ENCODE measurements at places on chromosomes 3 and 15.

- DNase-seq: peak; percentile 60
These were observed 31.9 kb upstream of the RAB6B start for GRCh38 chr3:133927540-133928066.

- no peak for DNase-seq
These were observed 232.8 kb upstream of the BHLHE40 start for GRCh38 chr3:4746241-4746958.

DNA sequence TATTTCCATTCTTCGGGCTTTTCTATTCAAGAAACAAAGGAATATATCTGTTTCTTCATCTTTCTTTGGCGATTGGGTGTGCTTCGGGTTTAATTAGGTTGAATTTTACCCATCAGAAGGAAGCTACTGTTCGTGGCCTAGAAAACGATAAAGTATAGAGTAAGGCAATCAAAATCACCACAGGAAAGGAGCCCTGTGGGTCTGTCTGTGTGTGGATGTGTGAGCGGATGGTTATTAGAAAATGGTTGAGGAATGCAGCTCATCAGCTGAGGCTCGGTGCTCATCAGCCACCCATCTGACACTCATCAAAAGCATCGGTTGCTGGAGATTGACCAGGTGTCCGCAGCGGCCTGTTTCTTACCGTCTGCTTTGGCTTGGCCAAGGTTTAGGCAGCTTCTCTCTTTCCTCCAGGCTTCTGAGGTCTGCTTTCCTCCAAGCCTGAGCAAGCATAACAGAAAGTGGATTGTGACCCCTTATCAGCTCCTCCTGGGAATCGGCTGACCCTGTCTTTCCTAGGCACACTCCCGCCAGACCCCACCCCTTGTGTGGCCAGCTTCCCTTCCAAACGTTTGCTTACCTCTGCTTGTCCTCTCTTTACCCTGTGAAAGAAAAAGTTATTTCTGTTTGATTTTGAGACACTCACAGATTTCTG is 17.6 kb upstream of the ISLR start:
- no peak for DNase-seq

DNA sequence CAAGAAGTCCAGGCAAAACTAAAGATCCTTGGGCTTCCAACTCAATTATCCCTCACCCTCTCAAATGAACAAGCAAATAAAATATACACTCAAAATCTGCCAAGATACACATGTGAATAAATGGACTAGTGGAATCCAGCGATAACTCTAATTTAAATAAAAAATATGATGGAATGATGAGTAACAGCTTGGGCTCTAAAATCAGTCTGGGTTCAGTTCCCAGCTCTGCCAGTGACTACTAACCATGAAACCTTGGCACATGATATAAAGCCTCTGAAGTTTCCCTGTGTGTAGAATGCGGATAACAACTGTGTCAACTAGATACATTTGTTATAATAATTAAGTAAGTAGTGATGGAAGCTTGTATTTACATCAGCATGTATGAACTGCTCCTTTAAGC is 81.3 kb downstream of the CADPS start:
- DNase-seq: no peak

- no peak for DNase-seq
These were observed 11.1 kb downstream of the DCUN1D1 start for GRCh38 chr3:182969277-182969676.

GRCh38 chr3:186123012-186123411 is 14.1 kb upstream of the ETV5 start:
- no peak for DNase-seq

GRCh38 chr3:168489301-168489700 is 393.6 kb upstream of the GOLIM4 start:
- DNase-seq: no peak

- no peak for DNase-seq
These were observed 249.9 kb upstream of the LRTM1 start for GRCh38 chr3:55177749-55178148.

DNA sequence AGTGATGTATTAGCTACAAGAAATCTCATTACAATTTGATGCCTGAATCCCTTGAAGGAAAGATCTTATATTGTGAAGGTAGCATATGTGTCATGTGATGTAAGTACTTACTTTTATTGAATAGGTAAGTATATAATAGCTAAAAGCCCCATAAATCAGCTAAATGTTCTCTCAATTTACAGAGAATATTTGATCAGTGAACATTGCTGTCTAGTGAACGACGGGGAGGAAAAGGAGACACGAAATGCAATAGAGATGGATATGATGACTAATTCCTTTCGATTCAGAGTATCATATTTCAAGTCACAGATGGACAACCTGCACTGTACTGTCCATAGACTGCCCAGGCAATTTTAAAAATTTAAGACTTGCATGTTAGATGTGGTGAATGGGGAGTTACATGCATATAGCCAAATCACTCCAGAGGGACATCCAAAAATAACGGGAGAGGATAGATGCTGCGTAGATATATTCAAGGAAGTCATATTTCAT is 462.1 kb upstream of the CDIN1 start:
- no peak for DNase-seq

DNA sequence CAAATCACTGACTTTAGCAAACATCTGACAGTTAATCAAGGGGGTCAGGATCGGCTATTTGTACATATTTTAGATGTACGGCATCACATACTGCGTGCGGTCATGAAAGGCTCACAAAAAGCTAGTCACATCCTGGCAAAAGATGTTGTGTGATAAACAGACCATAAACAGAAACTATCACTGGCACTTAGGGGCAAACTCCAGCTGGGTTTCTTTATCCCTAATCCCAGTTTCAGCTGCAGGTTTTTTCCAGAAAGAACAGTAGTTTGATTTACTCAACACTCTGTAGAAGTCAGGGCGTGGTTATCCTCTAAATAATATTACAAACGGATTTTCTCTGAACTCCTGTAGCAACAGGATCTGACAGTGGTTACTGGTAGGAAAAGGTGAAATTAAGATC is 112.4 kb upstream of the BHLHE40 start:
- no peak for DNase-seq

- no peak for DNase-seq
These were observed 533.1 kb upstream of the CBLB start for GRCh38 chr3:106401666-106402490.

- no peak for DNase-seq
These were observed 3.1 kb downstream of the PAQR9 start for GRCh38 chr3:142960322-142960850.

DNA sequence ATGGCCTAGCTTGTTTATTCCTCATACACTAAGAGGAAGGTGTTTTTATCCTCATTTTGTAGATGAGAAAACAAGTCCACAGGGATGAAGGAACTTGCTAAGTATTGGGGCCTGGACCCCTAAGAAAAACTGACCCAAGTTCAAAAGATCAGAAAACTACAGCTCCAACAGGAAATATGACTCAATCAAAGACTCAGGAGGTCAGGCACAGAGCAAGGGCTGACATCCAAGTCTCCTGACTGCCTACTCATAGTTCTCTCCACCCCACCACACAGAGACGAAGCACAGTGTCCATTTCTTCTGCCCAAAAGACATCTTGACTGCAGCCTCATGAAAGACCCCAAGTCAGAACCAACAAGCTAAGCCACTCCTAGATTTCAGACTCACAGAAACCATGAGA is 26.9 kb upstream of the TPM1 start:
- no peak for DNase-seq

- no peak for DNase-seq
These were observed 596.6 kb upstream of the AGTR1 start for GRCh38 chr3:148101061-148101460.

DNA sequence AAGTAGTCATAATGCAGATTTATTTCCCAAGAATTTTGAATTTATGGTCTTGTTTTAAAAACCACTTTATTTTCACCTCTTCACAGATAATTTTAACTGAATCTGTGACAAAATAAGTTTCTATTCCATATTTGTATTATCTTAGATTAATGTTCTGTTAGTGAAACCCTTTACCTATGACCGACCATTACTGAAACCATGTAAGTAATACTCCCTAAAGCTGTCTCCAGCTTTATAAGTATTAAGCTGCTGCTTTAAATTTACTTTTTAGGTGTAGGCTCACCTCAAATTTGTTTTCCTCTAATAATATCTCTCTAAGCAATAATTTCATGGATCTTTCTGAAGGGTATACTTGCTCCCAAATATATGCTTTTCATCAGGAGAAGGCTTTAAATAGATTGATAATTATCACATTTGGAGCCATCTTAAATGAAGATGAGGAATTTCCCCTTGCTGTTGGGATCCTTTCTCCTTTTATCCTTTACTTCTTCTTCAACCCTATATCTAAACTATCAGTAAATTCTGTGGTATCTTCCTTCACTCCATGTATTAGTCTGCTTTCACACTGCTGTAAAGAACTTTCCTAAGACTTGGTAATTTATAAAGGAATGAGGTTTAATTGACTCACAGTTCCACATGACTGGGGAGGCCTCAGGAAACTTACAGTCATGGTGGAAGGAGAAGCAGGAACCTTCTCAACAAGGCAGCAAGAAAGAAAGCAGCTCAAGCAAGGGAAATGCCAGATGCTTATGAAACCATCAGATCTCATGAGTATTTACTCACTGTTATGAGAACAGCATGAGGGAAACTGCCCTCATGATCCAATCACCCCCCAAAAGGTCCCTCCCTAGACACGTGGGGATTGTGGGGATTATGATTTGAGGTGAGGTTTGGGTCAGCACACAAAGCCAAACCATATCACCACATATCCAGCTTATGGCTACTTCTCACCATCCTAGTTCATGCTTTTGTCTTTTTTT is 92.3 kb upstream of the P2RY1 start:
- no peak for DNase-seq

DNA sequence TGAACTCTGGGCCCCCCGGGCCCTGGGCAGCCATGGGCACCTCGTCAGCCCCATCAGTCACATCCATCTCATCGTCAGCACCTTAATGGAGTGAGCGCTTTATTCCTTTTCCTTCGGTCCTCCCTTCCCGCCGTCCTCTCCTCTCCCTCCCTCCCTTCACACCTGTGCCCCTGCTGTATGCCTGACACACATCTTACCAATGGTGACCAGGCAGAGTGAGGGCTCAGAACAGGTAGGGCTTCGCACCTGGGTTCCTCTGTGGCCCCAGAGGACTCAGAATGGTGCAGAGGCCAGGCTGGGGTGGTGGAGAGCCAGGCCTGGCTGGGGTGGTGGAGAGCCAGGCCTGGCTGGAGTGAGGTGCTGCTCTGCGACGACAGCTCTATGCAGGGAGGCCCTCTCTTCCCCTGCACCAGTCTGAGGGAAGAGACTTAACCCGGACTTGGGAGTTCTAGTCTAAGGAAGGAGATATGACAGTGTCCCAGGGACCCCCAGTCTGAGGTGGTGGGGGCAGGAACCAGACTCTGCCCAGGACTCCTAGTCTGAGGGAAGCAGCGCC is 11.6 kb downstream of the C15orf39 start:
- no peak for DNase-seq

GRCh38 chr3:161322781-161323568 is 48.3 kb downstream of the SPTSSB start:
- DNase-seq: no peak

GRCh38 chr15:95869920-95870319 is 460.6 kb upstream of the NR2F2 start:
- no peak for DNase-seq

DNA sequence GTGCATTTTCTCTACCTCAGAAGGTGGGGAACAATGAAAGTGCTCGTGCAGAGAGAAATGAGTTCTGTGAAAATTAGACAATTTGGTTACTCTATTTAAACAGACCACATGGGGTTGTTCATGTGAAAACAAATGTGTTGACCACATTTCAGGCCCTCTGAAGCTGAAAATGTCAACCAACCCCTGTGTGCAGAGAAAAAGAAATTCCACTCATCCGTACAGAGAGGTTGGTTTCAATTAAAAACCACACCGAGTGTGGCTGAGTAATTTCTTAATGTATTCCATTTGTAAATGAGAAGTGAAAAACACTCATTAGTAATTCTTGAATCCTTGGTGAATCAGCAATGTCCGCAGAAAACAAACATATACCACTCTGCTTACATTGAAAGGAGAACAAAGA is 46.9 kb upstream of the SLC7A14 start:
- no peak for DNase-seq

DNA sequence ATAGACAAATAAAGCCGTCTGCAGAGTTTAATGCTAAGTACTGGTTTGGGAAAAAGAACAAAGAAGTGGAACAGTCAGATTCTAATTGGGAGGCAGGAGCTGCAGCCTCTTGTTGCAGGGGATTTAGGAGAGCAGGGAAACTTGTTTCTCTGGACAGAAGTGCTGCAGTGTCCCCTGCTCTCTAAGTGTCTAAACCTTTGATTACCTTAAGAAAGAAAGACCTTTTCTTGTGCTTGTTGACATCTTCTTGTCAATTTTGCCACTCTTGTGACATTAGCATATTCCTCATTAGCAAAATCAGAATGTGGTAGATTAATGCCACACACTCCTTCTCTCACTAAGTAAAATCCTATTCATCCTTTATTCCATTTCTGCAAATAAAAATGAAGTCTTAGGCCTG is 38.8 kb downstream of the TRAT1 start:
- no peak for DNase-seq

DNA sequence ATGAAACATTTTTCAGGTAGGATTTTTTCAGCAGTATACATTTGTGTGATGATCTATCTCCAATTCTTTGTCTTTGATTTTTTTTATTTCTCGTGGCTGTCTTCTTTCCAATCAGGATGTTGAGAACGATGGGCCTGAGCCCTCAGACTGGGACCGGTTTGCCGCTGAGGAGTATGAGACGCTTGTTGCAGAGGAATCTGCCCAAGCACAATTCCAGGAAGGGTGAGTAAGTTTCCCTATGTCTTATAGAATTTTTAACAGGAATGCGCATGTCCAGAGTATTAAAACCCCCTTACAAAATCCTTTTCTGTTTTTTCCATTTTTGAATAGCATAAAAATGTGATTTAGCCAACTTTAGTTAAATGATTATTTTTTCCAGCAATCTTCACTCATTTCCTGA is 90.0 kb downstream of the MSL2 start:
- no peak for DNase-seq

Measured in stimulated activated CD8-positive, alpha-beta memory T cell treated with anti-CD3 and anti-CD28 coated beads, Interleukin-4, amount 100 ng/mL, for 24 hours (primary cell).